ENCODE measurements at places on chromosomes 13 and 19. TPM values are rescaled to one million over a fixed set of nuclear protein-coding genes. Genes with fewer than 3 reads are reported as not detected.

The DLL3 gene
- total RNA-seq: 3.6 TPM

The ZGLP1 gene
- total RNA-seq: 0.39 TPM

The PCDH20 gene
- total RNA-seq: 0.11 TPM

The KLK14 gene
- not detected for total RNA-seq

The COLGALT1 gene
- 60.5 TPM for total RNA-seq

The FOXA3 gene
- total RNA-seq: 2.6 TPM

The ACP7 gene
- 0.57 TPM for total RNA-seq

The SYNGR4 gene
- total RNA-seq: not detected

The TSSK6 gene
- total RNA-seq: 3.1 TPM

The ZNF85 gene
- total RNA-seq: 18.1 TPM

The TYROBP gene
- total RNA-seq: not detected

The ATP13A1 gene
- total RNA-seq: 152 TPM

The LYL1 gene
- total RNA-seq: 0.34 TPM

The SLITRK5 gene
- total RNA-seq: not detected

The GAPDHS gene
- total RNA-seq: not detected

The ZNF582 gene
- total RNA-seq: 2.0 TPM

The C1QTNF9B gene
- total RNA-seq: not detected

The SBK2 gene
- not detected for total RNA-seq

The CLEC17A gene
- 0.42 TPM for total RNA-seq

Data from Daoy (cell line).